ENCODE measurements at places on chromosomes 12 and 14.

- DNase-seq, result no peak
Measured at GRCh38 chr12:66152732-66153131, 17.1 kb downstream of the TMBIM4 start.

DNA sequence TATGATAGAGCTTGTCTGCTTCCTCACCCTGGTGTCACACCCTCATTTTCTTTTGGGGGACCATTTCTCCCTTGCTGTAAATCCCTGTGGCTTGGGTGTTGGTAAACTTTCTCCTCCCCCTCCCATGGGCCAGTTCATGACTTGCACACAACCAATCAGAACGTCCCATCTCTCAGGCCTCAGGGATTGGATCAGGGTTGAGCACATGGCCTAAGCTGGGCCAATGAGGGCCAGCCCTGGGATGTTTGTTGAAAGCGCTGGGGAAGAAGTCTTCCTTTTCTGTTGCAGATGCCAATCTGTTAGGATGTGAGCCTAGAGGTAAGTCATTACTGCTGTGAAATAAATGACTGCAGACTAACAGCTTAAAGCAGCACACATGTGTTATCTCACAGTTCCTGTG lies 136.7 kb downstream of the AACS start:
- DNase-seq, result no peak

GRCh38 chr12:47222520-47223030 lies 142.8 kb upstream of the AMIGO2 start:
- no peak for DNase-seq

DNA sequence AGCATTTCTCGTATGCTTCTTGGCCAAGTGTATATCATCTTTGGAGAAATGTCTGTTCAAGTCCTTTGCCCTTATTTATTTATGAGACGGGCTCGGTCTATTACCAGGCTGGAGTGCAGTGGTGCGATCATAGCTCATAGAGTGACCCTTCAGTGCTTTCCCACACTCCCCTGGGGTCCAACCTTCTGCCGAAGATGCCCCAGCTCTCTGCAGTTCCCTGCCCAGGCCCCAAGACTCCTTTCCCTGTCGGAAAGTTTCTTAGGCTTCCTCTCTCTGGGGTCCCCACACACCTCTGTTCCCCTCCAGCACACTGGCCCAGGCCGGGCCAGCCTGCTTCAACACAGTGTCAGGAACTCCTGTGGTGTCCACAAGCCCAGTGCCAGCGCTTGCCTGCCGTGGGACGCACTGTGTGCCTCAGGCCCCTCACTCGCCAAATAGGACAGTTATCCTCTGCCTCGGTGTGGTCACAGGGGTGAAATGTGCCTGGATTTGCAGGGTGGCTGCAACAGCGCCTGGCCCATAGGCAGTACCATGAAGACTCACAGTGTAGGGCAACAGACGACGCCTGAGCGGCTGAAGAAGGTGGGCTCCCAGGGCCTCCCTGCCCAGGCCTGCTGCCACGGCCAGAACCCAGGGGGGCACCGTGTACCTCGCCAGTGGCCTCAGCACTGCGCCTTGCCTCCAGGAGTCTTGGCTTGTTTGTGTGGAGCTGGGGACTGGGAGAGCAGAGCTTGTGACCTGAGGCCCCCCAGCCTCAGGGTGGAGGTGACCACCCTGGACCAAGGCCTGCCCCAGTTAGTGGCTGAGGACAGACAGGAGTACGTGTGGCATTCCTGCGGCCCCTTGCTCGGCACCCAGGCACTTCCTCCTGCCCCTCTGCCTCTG lies 4.9 kb upstream of the ASPG start:
- DNase-seq, result no peak

GRCh38 chr12:109920261-109920780 lies 20.2 kb downstream of the TCHP start:
- DNase-seq, result no peak

GRCh38 chr14:20438664-20439063 lies 2.7 kb upstream of the KLHL33 start:
- DNase-seq, result no peak

- no peak for DNase-seq
Measured at GRCh38 chr12:131571827-131572226, 139.1 kb upstream of the SFSWAP start.

DNA sequence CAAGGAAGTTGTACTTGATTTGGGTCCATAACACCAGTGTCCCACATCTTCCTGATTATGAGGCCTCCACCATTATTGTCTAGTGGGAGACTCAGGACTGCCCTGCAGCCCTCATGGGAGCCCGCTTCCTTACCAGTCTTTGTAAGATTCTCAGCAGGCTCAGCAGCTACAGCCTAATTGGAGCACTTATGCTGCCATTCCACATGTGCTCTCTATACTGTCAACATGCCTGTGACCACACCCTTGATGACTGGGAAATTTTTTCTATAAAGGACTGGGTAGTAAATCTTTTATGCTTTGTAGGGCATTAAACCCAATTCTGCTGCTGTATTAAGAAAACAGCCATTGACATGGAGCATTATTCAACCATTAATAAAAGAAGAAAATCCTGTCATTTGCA lies 145.5 kb upstream of the IGF1 start:
- no peak for DNase-seq

DNA sequence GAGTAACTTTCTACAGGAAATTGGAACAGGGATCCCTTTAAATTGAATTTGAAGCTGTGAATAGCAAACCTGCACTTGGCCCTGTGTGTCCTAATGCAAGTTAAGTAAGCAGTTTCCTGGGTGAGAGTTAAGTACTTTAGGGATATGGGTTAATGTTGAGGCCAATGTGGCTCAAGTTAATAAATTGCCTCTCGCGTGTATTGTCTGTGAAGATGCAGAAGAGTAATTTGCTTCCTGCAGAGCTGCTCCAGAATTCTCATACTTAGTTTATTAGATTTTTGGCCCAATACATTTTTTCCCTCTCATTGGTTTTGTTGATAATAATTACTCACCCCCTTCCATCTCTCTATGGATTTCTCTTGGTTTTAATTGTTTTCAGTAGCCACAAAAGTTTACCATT lies 86.5 kb downstream of the SLC25A47 start:
- no peak for DNase-seq

DNA sequence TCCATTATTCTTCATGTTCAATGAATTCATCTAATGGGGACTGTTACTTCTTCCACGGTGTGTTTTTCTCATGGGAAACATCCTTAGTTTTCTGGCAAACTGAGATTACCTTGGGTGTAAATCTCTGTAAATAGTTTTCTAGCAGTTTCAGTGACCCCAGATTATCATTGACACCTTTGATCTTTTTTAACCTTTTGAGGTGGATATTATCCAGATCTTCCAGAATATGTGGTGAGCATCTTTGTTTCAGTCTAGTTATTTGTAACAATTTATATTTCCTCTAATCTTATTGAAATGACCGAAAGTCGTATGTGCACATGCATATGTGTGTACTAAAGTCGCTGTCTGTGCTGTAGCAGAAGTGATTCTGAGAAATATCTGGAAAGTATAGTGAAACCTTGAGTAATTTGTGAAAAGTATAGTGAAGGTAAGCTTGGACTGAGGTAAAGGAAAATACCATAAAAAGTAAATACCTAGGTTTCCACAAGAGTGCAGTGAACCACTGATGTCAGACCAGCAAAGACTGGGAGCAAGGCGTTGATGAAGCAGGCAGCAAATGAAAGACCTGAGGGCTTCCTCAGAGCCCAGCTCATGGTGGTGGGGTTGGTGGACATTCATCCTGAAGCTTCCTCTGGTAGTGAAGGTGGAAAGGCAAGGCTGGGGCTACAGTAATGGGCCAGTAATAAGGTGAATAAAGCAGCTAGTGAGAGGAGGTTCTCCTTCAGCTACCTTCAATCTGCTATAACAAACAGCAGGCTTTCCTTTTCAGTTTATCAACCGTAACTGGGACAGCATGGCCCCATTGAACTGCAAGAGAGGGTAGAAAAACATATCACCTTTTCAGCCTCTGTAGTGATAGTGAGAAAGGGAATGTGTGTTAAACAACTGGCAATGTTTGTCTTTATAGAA lies 480.2 kb upstream of the FBXO33 start:
- no peak for DNase-seq

Data from stimulated activated CD8-positive, alpha-beta memory T cell treated with anti-CD3 and anti-CD28 coated beads, Interleukin-7, amount 100 ng/mL, for 48 hours (primary cell).